ENCODE measurements at places on chromosomes 11 and 22.

DNA sequence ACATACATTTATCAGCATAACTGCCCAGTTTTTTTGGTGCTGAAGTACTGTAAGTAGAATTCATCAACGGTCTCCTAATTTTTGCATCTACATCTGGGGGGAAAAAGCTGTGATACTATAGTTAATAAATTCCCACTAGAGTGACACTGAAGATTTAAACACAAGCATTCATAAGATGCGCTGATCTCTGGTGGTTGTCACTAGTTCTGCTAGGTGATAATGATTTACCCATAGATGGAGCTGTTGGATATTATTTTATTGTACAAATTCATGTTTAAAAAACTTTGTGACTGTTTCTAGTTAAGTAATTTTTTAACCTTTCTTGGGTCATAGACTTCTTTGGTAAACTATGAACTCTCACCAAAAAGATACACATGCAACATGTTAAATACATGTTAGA lies 106.6 kb downstream of the EMSY start:
- DNase-seq: no peak

DNA sequence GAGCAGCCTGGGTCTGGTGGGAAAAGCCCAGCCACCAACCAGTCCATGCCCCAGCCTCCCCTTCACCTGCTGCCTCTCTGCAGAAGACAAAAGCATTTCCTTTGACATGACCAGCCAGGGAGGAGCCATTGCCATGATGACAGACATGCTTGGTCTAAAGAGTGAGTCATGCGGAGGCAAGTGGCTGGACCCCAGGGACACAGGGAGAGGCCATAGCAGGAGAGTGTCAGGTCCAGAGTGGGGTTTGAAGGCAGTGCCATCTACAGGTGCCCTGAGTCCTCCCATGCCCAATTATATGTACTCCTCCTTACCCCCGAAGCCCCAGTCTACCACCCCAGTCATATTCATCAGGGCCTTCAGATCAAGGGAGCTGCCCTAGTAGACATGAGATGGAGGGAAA lies 67.4 kb downstream of the SCN3B start:
- no peak for DNase-seq

DNA sequence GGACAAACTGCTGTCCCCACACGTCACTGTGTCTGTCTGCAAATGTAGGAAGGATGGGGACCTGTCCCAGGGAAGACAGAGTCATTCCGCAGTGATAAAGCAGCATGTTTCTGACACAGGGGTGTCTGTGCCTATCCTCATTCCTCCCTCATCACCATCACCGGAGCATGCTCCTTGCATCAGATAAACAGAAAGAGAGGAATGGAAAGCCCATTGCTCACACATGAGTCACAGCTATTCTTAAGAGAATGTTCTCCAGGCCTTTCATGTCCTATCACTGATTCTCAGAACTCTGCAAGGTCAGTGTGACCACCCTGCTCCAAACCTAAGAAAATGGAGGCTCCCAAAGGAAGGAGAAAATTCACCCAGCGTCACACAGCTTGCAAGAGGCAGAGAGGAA lies 38.9 kb downstream of the ZNF195 start:
- no peak for DNase-seq

GRCh38 chr11:121553806-121554205 lies 101.0 kb upstream of the SORL1-AS1 start:
- no peak for DNase-seq

DNA sequence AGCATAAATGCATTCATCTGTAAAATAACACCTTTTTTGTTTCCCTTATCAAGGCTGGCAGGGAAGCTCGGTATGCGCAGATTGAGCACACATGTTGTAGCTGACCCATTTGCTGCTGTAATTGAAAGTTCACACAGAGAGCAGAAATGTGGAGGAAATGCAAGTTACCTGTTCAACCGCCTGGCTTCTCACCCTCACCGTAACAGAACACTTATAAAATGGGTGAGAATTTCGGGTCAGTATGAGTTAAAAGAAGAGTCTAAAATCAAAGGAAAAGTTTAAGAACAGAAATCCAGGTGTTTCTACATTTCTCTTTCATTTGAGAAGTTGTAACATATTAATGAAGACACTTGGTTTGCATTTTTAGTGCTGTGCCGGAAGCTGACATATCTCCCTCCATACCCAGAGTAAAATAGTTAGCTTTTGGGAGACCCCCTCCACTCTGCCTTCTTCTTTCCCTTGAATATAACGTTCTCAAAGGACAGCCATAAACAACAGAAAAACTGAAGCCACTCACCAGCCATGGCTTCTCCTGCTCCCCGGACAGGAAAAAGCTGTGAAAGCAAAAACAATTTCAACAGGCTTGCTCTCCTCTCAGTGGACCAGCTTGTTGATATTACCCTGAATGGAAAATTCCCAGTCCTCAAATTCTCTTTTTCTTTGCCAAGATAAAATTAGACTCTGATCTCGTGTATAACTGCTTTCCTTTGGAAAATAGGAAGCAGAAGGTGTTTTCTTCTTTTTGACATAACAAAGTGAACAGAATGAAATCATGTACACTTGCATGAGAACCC lies at the start of gene CASP12:
Gene CASP12, minus strand, starts transcription at position 570 of the 794 bp plus-strand sequence.
- peak; percentile 78 for DNase-seq

GRCh38 chr11:100536979-100537378 lies 150.1 kb upstream of the ARHGAP42 start:
- DNase-seq: no peak

DNA sequence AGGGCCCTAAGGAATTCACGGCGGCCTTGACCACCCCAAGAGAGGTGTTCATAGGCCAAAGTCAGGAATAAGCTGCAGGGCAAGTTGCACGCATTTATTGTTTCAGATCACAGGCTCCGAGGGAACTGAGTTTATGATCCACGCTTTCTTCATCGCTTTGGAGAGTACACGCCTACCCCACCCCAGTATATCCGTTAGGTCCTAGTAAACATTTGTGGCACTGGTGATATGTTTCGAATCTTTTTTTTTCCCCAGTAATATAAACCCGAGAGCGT lies 805 bp downstream of the GANAB start:
- no peak for DNase-seq

DNA sequence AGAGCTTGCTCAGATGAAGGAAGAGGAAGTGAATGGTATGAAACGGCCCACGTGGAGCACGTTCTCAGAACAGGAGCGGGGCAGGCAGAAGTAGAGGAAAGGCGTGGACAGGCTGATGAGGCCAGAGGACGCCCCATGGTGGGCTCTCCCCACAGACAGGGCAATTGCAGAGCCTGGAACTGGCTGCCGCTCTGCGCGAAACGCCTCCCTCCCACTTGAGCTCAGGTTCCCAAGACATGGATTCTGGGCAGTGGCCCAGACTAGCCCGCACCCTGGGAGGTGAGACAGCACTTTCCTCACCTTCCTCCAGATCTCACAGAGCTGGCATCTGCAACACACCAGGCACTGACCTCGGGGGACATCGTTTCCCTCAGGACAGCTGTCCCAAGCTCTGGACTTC lies 117.6 kb downstream of the PHF21B start:
- no peak for DNase-seq

DNA sequence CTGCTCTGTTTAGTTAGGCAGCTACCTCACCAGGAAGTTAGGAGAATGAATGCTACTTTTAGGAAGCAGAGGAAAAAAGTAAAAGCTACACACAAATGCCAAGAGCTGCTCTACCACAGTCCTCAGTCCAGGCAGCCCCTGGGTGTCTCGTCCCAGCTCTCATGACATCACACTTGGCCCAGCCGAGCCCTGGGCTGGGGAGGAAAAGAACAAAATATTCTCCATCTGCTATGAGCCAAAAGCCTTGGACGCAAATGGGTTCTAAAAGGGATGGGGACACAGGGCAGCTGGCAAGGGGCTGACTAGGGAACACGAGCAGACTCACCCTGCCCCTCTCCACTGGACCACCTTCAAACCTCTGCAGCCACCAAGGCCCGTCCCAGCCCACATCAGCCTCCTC lies 26.1 kb downstream of the TMEM184B start:
- peak; percentile 63 for DNase-seq

- no peak for DNase-seq
Measured at GRCh38 chr11:126834149-126834548, 166.4 kb downstream of the KIRREL3 start.

DNA sequence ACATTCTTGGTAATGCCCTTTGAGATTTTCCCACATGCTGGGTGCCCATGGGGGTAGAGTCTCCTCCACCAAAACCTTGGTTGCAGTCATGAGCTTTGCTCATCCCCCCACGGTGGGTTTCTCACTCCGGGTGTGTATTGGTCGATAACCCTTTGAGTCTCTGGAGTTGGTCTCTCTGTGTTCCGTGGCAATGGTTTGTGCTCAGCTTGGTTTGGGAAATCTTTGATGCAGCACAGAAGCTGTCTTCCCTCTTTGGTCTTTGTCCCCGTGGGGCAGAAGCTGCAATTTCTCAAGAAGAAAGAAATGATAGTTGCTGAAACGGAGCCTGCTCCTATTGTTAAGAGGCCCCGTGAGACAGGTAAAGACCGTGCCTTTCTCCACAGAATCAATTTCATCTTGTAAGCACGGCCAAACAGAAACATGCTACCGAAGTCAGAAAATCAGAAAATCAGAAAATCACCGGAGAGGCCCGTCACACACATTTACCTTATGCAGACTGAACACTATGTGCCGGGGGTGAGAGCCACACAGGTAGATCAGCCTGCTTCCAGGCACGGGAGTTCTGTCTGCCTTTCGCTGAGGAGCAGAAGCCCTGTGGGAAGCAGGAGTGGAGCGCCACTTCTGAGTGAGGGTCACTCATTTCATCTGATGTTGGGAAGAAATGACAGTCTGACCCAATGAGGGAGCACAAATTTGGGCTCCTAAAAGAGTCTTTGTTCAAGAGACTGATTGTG lies 186.1 kb downstream of the TBC1D22A start:
- no peak for DNase-seq

DNA sequence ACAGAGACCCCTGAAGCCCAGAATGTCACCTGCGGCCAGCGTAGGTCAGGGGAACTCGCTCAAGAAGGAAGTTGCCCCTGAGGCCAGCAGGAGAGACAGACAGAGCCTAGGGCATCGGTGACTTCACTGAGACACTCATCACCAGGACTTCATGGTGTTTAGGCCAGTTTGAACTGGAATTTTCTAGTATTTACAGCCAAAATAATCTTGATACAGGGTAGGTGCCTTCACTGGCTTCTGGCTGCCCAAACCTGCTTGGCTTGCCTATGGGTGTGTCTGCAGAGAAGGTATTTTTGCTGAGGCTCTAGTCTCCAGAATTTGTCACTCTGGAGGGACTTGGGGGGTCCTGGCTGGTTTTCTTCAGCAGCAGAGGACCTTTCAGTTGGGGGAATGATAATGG lies 86.6 kb downstream of the FBXO7 start:
- DNase-seq: no peak
